ENCODE measurements at places on chromosomes 7 and 10. TPM values are rescaled to one million over a fixed set of nuclear protein-coding genes. Genes with fewer than 3 reads are reported as not detected.

Gene FGL2
- total RNA-seq: not detected

Gene STRIP2
- total RNA-seq: 3.3 TPM

Gene FZD8
- total RNA-seq: 8.9 TPM

DNA sequence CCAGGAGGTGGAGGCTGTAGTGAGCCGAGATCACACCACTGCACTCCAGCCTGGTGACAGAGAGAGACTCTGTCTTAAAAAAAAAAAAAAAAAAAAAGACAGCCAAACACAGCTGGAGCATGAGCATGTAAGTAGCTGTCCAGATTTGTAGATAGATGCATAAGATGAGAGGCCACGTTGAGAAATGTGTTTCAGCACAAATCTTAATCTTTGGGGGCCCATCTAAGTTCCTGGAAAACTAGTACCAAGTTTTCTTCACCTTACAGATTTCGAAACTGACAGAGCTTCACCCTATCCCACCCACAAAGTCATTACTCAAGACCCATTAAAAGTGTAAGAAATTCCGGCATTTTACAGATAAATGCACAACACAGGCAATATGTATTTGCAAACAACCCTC, 208.2 kb downstream of the PARD3 start:
- DNase-seq: no peak

- DNase-seq: no peak
Measured at GRCh38 chr10:78081292-78081691, 47.6 kb downstream of the RPS24 start.

- DNase-seq: peak; percentile 68
Measured at GRCh38 chr10:36038316-36038955, 396.3 kb upstream of the FZD8 start.

GRCh38 chr10:90930971-90931871, 10.3 kb upstream of the ANKRD1 start:
- no peak for DNase-seq

DNA sequence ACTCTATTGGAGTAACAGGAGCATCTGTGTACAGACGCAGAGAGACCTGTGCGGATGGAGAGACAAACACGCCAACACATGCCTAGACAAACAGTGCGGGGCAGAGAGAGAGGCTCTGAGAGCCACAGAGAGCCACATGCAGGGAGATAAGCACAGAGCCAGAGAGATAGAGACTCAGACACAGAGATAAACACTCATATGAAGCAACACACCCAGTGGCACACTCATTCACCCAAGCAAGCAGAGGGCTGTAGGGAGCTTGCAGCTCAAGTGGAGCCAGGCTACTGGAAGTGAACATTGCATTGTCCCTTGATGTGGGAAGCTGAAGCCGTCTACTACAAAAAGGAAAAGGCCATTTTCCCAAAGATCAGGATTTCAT, 46.6 kb upstream of the PODXL start:
- DNase-seq: no peak

DNA sequence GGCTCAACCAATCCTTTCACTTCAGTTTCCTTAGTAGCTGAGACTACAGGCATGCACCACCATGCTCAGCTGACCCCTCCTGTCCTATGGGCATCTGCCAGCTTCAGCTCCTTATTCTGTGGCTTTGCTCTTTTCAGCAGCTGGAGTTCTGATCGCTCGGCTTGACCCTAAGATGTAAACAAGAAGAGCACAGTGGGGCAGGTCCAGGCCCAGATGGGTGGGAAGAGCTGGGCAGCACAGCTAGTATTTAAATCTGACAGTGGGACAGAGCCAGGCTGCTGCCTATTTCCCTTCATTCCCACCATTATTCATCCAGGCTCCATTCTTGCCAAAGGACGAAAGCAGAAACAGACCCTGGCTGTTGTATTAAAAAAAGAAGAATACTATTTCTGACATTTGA, 494.9 kb upstream of the PODXL start:
- DNase-seq: no peak

GRCh38 chr7:65449505-65449852, 75.8 kb downstream of the ZNF92 start:
- DNase-seq: no peak
